ENCODE measurements at places on chromosomes 3 and 15.

GRCh38 chr3:157700405-157700804 is 197.2 kb upstream of the VEPH1 start:
- DNase-seq = no peak

DNA sequence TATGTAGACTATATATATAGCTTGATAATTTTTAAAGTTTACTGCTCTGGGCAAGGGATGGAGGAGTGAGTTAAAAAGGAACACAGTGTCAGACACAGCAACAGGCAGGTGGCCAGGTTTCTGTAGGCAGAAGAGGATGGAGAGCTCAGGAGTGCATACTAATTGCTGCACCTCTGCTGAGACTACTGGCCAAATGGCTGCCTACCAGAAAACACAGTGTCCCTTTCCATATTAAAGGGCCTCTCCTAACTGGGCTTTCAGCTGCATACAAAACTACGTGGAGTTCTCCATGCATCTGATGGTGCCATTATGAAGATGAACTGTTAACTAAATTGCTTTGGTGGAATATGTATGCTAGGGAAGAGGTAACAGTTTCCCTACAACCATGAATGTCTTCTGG is 1.8 kb downstream of the ATP13A4 start:
- no peak for DNase-seq

GRCh38 chr15:79299126-79299840 is 11.6 kb upstream of the TMED3 start:
- no peak for DNase-seq

DNA sequence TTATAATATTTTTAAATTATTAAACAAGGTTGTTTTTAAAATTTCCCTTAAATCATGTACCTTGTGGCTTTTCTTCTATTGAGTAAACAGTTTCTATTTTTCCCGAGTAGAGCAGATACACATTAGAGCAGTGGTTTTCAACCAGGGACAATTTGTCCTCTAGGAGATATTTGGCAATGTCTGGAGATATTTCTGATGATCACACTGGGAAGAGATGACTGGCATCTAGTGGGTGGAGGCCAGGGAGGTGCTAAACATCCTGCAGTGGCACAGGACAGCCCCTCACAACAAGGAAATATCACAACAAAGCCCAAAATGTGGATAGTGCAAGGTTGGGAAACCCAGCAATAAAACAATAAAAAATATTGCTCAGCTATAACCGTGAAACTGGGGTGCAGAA is 113.0 kb upstream of the PTPRG start:
- no peak for DNase-seq

GRCh38 chr3:89649431-89649830 is 542.0 kb downstream of the EPHA3 start:
- no peak for DNase-seq

- no peak for DNase-seq
Measured at GRCh38 chr3:52397676-52398399, 47.1 kb downstream of the SEMA3G start.

GRCh38 chr3:111684640-111685039 is 89.5 kb upstream of the ZBED2 start:
- no peak for DNase-seq

GRCh38 chr15:31357148-31357547 is 30.5 kb downstream of the KLF13 start:
- peak; percentile 50 for DNase-seq

- no peak for DNase-seq
Measured at GRCh38 chr3:98328933-98329332, 24.7 kb upstream of the OR5K4 start.

- DNase-seq = no peak
Measured at GRCh38 chr3:64805978-64806377, 118.2 kb upstream of the ADAMTS9 start.

- DNase-seq = no peak
Measured at GRCh38 chr3:76523337-76523736, 516.6 kb upstream of the ROBO2 start.

- DNase-seq = no peak
Measured at GRCh38 chr3:126124896-126125295, 41.0 kb upstream of the SLC41A3 start.

DNA sequence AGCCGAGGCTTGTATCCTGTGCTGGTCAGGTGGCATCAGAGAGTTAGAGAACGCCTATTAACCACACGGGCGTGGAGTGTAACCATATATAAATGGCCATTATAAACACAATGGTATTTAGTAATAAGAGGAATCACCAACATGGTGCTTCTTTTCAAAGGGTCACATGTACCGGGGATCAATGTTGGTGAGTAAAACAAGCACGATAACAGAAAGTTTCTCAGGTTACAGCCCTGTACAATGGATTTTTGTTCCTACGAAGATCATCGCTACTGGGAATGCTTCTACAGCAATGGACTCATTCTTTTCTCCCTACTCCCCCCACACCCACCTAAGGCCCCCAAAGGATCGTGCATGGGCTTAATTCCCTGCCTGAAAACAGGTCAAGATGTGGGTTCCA is 42.5 kb downstream of the MEIS2 start:
- no peak for DNase-seq

- no peak for DNase-seq
Measured at GRCh38 chr15:86849136-86849535, 769.5 kb downstream of the AGBL1 start.

- no peak for DNase-seq
Measured at GRCh38 chr3:122247087-122247824, 63.8 kb downstream of the CASR start.

Data from CD4-positive, alpha-beta memory T cell (primary cell).